ENCODE measurements at places on chromosomes 7 and 10.

- DNase-seq, result no peak
These were observed 220.0 kb upstream of the DPP6 start for GRCh38 chr7:153832160-153832559.

DNA sequence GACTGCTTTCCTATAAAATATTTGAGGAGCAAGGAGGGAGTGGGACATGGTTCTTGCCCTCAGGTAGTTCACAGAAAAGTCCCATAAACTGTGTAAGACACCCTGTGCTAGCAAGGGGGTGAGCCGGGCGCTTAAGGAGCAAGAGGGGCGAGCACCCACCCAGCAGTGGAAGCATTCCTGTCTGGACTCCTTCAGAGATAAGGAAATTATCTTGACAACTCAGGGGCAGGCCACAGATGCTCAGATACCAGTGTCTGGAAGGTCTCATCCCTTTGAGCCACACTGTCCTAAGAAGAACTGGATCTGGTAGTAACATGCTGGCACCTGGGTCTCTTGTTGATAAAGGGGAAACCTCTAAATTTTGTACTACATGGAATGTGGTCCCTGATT is 54.1 kb downstream of the DAGLB start:
- DNase-seq, result no peak

DNA sequence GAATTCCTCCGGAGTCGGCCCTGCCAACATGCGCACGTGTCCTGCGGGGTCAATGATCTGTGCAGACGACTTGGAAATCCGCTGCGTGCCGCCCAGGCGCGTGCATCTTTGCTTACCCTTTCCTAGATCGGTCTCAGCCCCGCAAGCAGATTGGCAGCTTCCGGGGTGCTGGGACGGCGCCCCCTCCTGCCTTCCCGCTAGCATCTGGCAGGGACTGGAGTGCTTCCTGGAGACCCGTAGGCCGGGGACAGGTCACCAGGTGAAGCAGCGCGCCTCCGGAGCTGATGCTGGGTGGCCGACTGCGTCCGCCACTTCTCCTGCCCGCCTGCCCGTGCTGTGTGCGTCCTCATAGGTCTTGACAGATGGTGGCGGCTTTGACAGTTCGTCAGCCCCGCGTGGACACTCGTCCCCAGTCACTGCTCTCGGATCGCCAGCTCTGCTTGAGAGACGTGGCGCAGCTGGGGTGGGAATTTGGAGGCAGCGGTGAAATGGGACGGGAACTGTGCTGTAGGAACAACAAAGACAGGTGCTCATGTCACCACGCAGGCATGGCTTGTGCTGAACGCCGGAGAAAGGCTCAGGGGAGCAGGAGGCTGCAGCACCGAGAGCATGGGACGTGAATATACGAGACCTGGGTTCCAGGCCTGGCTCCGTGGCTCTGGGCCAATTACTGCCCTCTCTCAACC is 21.9 kb upstream of the KCNK18 start:
- DNase-seq, result no peak

GRCh38 chr10:68647672-68648341 is 73.2 kb upstream of the CCAR1 start:
- peak; percentile 64 for DNase-seq

- DNase-seq, result no peak
These were observed 30.7 kb downstream of the JCAD start for GRCh38 chr10:30028738-30029030.

- DNase-seq, result no peak
These were observed 237.7 kb downstream of the USP6NL start for GRCh38 chr10:11373717-11374171.

GRCh38 chr7:42097752-42098151 is 139.3 kb downstream of the GLI3 start:
- peak; percentile 65 for DNase-seq

GRCh38 chr10:99484626-99485581 is 47.8 kb upstream of the NKX2-3 start:
- no peak for DNase-seq

GRCh38 chr10:24215603-24216002 is 6.7 kb downstream of the KIAA1217 start:
- no peak for DNase-seq

GRCh38 chr10:132105302-132105995 is 39.7 kb downstream of the JAKMIP3 start:
- no peak for DNase-seq

- no peak for DNase-seq
These were observed 849.6 kb upstream of the MBL2 start for GRCh38 chr10:53622201-53622600.

DNA sequence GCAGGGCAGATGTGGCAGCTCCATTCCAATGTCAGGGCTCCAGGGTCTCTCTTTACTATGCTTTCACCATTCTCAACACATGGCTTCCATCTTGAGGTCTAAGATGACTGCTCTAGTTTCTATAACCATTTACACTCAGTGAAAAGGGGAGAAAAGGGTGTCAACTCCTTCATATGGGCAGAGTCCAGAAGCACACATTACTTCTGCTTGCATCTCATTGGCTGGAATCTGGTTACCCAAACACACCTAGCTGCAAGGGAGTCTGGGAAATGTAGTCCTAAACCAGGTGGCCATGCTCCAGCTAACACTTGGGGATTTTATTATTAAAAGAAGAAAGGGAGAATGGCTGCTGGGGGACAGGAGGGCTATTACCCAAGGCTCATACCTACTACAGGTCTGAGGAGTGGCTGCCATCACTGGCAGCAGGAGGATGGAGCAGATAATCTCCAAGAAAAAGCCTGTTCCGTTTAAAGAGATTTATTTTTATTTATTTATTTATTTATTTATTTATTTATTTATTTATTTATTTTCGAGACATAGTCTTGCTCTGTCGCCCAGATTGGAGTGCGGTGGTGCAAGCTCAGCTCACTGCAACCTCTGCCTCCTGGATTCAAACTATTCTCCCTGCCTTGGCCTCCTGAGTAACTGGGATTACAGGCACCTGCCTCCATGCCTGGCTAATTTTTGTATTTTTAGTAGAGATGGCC is 29.1 kb upstream of the LBX1 start:
- no peak for DNase-seq

DNA sequence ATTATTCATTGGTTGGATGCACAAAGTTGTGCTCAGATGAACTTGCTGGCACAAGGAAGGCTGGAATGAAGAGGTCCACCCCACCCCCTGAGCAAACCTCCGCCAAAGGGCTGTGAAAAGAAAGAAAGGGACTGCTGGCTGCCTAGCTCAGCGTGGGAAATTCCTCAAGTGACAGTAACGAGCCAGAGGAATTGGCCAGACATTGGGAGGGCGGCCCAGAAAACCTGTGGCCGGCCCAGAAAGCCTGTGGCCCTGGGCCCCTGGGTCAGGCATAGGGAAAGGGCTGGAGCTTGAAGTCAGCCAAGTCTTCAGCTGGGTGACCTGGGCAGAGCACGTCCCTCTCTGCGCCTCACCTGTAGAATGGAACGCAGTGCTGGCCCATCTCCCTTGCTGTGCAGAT is 30.6 kb upstream of the CTBP2 start:
- DNase-seq, result no peak

DNA sequence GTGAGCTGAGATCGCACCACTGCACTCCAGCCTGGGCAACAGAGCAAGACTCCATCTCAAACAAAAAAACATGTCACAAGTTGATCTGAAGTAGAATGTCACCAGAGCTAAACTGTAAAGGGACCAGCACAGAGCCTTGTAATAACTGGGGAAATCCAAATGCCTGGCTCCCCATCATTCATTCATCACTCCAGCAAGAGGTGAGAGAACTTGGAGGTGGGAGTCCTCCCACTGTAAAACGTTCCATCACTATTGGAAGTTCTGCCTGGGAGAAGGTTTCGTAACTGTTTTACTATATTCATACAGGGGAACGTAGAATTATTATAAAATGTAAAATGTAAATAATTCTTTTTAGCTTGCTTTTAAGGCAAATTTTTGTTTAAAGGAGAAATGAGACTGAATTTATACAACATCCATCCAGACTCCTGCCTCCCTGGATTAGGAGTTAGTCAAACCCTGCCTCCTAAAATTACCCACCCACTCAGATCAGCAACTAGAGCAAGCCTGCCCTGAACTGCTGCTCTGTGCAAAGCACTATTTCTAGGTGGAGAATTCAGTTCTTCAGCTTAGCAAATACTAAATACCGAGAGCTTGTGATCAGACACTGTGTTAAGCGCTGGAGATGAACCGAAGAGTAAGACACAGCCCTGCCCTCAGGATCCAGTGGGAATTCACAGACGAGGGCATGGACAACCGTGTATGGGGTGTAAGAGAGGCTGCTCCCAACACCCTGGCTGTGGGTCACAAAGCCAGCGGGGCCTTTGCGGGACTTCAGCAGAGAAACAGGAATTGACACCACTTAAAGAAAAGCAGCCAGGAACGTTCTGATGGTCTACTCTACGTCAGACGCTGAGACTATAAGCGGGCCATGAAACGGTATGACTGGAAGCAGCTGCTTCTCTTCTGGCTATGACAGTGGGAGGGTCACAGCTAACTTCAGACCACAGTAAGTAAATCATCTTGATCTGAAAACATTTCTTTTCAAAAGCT is 208.3 kb downstream of the ZMYND11 start:
- no peak for DNase-seq

DNA sequence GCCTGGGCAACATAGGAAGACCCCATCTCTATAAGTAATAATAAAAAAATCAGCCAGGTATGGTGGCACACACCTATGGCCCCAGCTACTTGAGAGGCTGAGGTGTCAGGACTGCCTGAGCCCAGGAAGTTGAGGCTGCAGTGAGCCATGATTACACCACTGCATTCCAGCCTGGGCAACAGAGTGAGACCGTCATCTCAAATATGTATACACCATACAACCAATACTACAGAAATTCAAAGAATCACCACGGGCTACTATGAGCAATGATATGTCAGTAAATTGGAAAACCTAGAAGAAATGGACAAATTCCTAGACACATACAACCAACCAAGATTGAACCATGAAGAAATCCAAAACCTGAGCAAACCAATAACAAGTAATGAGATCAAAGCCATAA is 60.3 kb upstream of the ZC3HAV1 start:
- DNase-seq, result no peak

- DNase-seq, result no peak
These were observed 613.8 kb downstream of the ZWINT start for GRCh38 chr10:55747244-55747643.

- DNase-seq, result no peak
These were observed 60.9 kb downstream of the COBL start for GRCh38 chr7:51255536-51256208.

DNA sequence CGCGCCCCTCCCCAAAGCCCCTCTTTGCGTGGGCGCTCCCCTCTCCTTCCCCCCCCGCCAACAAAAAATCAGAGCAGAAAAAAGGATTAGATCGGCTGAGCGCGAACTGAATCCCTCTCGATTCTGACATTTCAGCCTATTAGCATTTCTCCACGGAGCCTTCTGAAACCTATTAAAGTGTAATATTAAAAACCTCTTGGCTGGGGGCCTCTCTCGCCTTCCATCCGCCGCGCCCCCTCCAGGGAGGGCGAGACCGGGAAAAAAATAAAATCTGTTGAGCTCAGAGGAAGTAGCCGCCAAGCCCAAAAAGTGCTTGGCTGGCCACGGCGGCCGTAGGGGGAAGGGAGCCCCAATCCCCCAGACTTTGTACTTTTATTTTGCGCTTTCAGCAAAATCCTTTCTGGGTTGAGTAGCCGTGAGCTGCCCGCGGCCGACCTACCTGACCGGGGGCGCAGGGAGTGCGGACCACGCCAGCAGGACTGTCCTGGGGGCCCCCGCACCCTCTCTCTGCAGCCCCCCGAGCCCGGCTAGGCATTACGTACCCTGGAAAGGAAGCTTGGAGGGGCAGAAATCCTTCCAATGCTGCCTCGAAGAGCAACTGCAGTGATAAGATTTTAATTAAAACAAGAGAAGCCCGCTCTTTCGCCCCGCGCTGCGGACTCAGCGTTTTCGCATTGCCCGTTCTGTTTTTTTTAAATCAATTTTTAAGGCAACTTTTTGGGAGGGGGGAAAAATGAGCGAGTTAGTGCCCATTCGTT is 1.3 kb upstream of the TNRC18 start:
- DNase-seq, result peak; percentile 44

- no peak for DNase-seq
These were observed 282.5 kb downstream of the INHBA start for GRCh38 chr7:41420421-41420820.

DNA sequence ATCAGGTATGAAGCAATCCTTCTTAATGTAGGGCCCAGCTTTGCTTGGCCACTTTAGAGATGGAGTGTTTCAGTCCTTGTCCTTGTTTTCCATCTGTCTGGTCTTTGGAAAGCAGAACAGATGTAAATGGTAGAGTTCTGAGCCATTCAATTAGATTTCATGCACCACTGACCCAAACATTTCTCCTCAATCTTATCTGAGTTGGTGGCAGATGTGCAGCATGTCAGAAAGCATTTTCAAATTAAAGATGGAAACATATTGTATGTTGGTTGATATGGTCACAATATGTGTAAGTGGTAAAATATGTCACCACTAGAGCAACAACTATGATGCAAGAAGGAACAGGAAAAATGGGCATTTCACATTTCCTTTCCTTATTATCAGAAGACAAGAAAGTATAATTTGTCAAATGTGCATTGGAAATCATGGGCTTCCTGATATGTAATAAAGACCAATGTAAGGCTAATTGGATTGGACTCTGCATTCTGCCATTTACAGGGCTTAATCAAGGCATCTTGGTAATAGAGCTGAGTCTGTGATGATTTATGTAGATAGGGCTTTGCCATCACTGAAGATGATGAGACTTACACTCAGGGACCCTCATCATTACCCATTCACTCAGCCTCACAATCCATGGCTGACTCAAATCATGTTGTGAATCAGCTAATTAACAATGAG is 750.7 kb downstream of the NRG3 start:
- DNase-seq, result no peak

- no peak for DNase-seq
These were observed 523.2 kb upstream of the SORCS1 start for GRCh38 chr10:107687701-107688100.

DNA sequence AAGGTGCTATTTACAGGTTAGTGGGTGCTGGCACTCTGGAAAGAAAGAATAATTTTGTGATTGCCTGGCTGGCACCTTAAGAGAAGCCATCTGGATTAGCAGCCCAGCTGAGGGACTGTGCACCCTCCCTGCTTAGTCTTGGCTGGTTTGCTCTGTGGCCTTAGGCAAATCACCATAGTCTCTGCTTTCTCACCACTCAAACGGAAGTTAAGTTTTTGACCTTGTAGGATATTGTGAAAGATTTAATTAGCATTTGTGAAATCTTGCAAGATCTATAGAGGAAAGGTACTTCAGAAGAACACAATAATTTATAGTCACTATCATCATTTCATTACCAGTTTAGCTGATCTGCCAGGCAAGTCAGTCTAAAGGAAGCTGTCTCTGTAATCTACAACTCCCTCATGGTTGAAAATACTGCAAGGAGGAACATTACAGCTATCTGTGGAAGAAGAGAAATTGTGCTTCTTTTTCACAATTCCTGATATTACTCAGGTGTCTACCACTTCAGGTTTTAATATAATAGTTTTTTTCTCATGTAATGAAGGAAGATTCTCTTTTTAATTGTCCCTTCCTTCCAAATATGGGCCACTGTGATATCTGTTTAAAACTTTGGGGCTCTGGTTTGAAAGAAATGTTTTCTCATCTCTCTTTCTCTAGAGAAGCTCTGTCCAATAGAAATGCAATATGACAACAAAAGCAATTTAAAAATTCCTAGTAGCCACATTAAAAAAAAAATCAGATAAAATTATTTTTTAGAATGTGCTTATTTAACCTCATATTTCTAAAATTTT is 219.6 kb downstream of the PTEN start:
- no peak for DNase-seq

GRCh38 chr7:124777268-124777667 is 11.7 kb upstream of the GPR37 start:
- DNase-seq, result no peak
